ENCODE measurements at places on chromosomes 2 and 18.
A peak's percentile ranks its signal among the peaks of the same experiment; 100 is the strongest.

DNA sequence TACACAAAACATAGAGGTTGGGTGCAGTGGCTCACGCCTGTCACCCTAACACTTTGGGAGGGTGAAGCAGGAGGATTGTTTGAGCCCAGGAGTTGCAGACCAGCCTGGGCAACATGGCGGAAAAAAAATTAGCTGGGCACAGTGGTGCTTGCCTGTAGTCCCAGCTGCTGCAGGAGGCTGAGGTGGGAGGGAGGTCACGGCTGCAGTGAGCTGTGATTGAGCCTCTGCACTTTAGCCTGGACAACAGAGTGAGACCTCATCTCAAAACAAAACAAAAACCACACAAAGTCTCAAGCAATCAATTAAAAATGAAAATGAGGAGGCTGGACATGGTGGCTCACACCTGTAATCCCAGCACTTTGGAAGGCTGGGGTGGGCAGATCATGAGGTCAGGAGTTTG is 4.9 kb downstream of the NOP58 start:
- no peak for DNase-seq

DNA sequence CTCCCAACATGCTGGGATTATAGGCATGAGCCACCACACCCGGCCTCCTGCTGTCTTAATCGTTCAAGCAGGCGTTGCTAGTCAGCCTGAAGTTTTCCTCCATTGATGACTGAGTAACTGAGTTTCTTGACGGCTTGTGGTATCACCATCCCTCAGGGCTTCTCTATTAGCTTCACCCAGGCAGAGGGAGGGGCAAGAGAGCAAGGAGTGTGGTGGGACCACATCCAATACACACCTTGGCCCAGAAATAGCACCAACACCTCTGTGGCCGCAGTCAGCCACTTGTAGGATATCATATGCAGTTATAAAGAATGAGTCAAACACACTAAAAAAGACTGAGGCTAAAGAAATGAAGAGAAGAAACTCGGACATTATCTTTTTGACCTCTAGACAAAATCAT is 1009.4 kb upstream of the CELF4 start:
- no peak for DNase-seq

DNA sequence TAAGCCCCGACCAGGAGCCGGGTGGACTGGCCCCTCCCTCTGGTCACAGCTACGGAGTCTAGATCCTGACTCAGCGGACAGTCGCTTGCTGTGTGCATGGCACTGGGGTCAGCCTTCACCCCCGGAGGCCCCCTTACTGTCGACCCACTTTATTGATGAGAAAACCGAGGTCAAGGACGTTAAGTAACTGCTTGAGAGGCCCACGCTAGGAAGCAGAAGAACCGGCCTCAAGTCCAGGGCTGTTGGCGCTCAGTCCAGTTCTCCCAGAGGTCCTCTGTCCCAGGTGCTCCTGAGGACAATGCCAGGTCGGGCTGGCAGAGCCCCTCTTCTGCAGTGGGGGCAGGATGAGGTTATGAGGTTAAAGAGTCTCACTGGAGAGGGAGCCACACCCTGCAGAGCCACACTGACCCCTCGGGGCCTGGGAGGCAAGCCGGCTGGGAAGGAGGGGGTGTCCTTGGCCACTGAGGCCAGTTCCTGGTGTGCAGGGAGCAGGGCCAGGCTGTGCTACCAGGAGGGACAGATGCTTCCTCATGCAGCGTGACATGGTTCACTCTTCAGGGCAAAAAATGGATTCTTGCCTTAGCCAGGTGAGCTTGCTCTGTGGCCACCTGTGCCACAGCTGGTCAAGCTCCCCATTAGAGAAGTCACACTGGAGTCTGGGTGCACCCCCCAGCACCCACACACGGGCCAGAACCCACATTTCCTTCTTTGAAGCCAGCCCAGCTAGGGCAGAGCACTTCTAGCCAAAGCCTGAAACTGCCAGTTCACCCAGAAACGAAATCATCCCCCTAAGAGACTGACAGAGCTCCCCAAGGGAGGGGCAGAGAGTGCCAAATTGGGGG is 47.3 kb upstream of the HPCAL1 start:
- no peak for DNase-seq

DNA sequence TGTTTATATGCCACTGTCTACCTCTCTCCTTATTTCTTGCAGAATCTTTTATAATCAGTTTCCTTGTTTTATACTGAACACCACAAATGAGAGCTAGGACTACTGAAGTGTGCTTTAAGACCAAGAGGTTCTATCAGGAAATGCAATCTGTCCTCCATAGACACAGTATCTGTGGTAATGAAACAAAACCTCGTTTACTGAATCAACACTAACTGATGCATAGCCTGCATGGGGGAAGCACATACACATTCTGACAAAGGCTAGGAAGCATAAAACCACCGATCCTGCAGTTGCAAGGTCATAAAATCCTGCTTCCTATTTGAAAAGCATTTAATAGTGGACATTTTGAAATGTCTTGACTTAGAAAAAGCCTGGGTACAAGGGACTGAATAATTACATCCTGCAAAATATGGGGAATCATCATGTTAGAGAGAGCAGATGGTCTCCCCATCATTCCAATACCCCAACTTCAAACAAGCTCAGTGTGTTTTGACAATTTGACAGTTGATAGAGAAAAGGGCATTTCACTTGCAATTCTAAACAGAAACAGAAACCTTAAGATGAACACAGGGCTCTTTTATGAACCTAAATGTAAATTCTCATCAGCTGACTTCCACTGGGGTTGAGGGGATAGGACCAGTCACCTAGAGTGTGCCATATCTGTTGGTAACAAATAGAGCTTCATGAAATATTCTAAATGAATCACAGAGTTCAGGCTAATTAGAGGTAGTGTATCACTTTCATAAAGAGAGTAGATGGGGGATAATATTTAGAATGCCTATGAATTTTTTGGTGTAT is 1845.6 kb upstream of the PIK3C3 start:
- peak; percentile 46 for DNase-seq

DNA sequence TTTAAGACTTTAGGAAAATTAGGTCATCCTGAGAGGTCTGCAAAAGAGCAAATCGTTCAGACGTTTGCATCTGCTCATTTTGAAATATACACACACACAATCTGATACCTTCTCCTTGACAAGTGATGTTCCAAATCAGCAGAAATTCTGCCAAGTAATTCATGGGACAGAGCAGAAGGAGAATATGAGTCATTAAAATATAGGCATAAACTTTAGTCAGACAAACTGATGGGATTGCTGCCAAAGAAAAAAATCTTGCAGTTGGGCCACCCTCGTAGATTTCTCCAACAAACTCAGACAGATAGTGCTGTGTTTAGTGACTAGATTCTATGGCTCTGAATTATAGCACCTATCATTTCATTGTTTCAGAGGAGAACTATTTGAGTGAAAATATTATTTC is 336.3 kb downstream of the NYAP2 start:
- DNase-seq = no peak

DNA sequence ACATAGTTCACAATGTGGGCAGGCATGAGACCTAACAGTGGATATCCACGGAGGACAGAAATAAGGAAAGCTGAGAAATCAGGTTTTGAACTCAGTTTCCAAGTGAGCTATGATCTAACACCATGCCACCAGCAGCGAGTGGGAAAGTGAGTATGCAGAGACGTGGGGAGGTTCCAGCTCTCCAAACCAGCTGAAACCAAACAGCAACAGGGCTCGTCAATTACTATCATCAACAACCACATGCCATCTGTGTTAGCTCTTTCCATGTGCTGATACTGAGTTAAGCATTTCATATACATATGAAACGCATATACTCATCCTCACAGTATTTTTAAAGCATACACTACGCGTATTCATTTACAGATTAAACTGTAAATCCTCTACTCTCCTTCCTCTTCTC is 172.4 kb downstream of the ZNF516 start:
- DNase-seq = no peak

DNA sequence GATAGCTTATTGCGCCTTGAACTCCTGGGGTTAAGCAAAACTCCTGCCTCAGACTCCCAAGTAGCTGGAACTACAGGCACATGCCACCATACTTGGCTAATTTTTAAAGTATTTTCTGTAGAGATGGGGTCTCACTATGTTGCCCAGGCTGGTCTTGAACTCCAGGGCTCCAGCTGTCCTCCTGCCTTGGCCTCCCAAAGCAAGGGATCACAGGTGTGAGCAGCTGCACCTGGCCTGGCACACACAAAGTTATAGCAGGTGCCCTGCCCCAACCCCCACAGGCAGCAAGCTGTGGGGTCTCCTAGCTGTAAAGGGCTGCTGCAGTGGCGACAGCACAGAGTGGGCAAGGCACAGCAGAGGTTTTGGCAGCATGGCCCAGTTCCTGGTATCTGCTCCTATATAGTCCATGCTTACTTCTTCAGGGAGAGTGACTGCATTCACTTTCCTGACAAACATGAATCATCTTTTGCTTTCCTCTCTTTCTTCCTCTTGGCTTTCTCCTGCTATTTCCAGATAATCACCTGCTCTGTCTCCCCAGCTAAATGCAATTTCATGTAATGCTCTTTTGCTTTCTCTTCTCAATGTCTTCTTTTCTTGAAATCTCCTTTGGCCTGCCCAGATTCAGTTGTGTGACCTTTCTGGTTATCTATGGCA is 27.3 kb upstream of the METAP1D start:
- DNase-seq = no peak

GRCh38 chr2:241534701-241535375 is 23.7 kb upstream of the BOK start:
- no peak for DNase-seq

- DNase-seq = no peak
Observed at GRCh38 chr2:178057179-178057680, 15.3 kb downstream of the PDE11A start.

GRCh38 chr2:36147670-36148390 is 207.7 kb upstream of the CRIM1 start:
- DNase-seq = no peak

DNA sequence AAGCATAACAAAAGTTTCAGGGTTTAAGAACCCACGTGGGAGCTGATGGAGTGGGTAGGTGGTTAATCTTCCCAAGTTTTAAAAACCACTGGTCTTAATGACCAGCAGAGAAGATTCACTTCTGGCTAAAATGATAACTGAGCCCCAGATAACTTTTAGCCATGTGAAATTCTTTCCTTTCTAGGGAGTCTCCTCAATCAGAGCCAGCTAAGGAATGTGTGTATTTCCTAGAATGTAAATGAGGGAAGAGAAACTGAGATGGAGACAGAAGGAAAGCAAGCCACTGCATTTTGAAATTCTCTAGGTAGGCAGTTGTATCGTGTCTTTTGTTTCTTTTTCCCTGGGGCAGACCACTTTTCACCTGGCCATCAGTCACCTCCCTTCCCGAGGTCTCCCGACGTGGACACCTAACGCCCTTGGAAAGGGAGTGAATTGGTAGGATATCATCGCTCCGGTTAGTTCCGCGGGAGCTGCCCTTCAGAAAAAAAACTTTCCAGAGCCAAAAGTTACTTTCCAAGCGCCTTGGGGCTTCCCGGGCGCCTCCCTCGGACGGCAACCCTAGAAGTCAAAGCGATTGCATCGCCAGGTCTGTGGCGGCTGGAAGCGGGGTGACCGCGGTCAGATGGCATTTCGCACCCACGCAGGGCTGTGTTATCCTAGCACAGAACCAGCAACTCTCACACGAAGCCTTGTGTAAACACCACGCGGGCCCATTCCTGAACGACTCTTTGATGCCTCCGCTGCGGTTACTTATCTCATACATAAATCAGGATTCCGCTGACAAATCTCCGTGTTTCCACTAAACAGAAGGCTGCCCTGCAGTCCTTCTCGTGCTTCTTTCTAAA is 1.3 kb downstream of the COLEC12 start:
- no peak for DNase-seq

GRCh38 chr2:13524492-13524891 is 807.8 kb downstream of the TRIB2 start:
- DNase-seq = no peak

DNA sequence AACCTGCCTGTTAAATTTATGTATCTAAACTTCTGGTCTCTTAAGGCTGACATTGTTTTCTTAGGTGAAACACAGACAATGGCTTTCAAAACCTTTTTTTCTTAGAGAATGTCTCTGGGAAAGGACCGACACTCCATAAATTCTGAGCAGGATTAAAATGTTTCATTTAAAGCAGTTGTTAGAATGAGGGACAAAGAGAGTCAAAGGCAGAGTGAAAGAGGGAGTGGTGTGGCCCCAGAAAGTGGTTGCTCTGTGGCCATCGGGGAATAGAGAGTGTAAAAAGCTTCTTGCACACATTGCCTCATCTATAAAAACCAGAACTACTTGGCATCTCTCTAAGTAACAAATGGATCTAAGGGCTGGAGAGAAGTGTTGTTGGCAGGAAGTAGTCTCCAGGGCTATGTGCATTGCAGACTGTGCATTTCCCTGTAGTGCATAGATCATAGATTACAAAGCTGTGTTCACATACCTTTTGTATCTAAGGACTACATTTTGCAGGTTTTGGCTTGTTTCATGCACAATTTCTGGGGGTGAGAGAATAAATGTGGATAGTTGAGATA is 3.6 kb downstream of the RPRM start:
- DNase-seq = no peak

DNA sequence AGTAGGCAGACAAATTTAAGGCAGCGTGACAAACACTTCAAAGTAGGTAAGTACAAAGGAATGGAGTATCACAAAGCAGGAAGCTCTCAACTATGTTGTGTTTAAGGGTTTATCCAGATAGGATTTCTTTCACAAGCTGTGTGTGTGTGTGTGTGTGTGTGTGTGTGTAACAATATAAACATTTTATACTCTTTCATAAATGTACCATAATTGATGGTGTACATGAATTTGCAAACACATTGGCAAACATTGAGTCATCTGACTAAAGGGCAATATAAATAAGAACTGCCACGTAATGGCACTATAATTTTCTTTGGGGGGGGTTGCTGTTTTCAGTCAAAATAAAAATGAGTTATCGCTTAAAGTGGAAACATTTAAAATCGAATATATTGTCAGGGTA is 1004.4 kb upstream of the DDX18 start:
- DNase-seq = no peak

- DNase-seq = no peak
Observed at GRCh38 chr2:215716956-215717355, 281.1 kb upstream of the FN1 start.

- DNase-seq = no peak
Observed at GRCh38 chr2:237359894-237360780, 53.8 kb downstream of the COL6A3 start.
